ENCODE measurements at places on chromosomes 7 and 10.

DNA sequence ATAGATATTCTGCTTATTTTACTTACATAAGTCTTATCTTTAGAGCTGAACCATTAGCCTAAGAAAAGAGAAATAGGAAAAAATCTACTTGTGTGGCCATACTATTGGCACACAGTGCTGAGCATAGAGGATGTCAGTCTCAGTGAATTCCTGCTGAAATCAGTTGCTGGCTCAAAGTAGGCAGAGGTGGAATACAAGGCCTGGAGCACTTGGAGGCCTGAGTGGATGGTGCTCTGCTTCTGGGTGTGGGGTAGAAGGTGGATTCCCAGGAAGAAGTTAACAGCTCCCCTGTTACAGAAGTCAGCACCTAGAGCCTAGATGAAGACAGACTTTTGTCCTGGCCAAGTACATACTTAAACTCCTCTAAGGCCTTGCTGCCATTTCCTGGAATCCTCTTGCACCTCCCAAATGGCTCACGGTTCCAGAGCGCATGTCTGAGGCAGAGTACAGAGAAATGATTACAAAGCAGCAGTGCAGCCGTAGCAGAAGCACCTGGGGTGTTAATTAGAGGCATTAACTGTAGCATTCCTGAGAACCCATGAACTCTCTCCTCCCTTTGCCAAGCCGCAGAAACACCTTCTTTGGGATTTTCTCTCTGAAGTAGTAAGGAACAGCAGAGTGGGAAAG, 18.0 kb upstream of the XPNPEP1 start:
- no peak for DNase-seq

DNA sequence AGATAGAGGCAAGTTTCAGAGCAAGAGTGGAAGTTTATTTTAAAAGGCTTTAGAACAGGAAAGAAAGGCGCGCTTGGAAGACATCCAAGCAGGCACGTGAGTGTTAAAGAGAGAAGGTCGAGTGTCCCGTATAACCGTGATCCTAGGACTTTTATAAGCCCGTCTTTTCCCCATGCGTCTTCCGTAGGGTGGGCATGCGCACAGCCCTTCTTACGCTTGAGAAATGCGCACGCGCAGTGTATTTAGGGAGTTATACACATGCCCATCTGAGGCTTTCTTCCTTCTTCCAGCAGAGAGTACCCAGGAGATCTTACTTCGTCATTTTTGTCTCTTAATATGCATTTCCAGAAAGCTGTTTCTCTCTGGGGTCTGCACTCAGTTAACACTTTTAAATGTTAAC, 52.4 kb downstream of the CALD1 start:
- DNase-seq, result peak; percentile 14

GRCh38 chr10:133616371-133617130, 10.0 kb downstream of the FRG2B start:
- no peak for DNase-seq

- no peak for DNase-seq
These were observed 36.8 kb upstream of the DPYSL4 start for GRCh38 chr10:132149917-132150316.

DNA sequence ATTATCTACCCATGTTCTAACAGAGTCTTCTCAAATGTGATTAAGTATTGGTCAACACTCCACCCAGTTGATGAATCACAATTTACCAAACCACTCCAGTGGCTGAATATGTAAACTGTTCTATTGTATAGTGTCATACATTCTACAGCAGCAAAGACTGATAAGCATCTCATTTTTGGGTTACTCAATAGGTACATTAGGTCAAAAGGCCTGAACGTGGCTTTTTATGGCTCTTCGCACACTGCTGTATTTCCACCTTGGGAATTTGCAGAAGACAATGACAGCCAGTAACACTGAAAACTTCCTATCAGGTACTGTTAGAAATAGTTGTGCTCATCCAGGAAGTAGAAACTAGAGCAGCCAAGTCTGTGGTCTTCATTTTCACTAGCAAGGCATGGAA, 166.9 kb downstream of the GLI3 start:
- DNase-seq, result no peak

All from common myeloid progenitor, CD34-positive (primary cell).